Left lung (tissue), 14 donors: ENCODE measurements at places on chromosomes 4 and X. TPM values are rescaled to one million over a fixed set of nuclear protein-coding genes. Genes with fewer than 3 reads are reported as not detected.

GSX2 gene
- total RNA-seq, result not detected

SLC25A43 gene
- total RNA-seq, result 16.6 TPM

TXK gene
- total RNA-seq, result 2.4 TPM

HSD17B13 gene
- total RNA-seq, result 0.41 TPM

NPFFR2 gene
- total RNA-seq, result not detected
